ENCODE measurements at places on chromosomes 4 and X.

GRCh38 chrX:153924149-153924861 lies 1.8 kb downstream of the ARHGAP4 start:
- no peak for DNase-seq

GRCh38 chr4:189096717-189097116 lies 844.0 kb upstream of the FRG1 start:
- no peak for DNase-seq

DNA sequence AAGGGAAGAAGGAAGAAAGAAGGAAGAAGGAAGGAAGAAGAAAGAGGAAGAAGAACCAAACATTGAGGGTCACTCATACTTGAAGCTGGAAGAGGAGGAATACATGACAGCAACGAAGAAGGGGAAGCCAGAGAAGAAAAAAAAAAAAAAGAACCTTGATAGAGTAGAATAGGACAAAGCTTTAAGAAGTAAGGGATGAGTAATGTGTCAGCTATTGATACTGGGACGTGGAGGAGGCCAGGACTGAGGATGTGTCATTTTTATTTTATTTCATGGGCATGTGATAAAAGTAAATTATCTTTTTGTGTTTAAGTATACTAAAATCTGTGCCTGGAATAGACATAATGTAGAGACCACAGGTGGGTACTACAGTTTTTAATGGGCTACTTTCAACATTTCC lies 6.4 kb downstream of the EDA2R start:
- no peak for DNase-seq

DNA sequence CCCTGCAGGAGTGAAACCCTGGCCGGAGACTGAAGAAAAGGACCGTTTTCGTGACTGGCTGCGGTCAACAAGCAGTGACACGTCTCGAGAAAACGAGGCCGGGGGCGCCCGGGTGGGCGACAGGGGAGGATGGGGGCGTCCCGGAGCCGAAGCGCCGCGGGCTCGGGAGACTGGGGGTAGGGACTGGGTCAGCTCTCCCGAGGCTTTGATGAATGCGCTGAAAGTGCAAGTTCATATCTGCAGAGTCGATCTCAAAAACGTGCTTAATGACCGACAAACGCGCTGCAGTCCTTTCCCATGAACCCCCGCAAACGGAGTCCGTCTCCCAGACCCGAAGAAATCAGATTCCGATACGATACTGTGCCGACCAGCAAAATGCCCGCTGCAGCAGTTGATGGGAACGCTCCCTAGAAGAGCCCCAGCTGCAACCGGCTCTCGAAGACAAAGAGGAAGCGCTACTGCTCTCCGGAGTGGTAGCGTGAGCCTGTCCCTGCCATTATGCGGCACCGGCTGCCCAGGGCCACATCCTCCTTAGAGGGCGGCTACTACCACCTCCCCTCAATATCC lies 806 bp upstream of the CD99L2 start:
- DNase-seq, result peak; percentile 2

DNA sequence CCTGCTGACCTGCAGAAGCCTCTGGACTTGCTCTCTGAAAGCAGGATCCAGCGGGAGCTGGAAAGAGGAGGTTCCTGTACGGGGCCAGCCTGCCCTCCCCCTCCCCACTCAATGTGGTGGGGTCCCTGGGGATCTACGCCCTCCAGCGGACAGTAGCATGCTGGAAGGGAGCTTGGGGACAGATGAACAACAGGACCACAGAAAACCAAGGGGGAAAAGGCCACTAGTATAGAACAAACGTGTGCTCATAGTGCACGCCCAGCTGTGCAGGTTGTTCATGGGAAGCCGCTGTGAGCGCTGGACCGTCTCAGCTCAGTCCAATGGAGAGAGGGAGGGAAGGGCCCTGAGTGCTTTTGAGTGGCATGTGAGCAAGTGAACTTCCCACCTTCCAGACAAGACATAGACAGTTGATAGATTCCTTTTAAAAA lies 15.8 kb downstream of the HMX1 start:
- no peak for DNase-seq

All from stimulated activated CD4-positive, alpha-beta T cell treated with anti-CD3 and anti-CD28 coated beads, Interleukin-4, amount 100 ng/mL, for 48 hours (primary cell).